ENCODE measurements at places on chromosomes 2 and 18.

- no peak for DNase-seq
Observed at GRCh38 chr18:72089432-72089831, 454.7 kb downstream of the CBLN2 start.

- DNase-seq, result no peak
Observed at GRCh38 chr2:21696900-21697299, 573.1 kb downstream of the TDRD15 start.

GRCh38 chr18:13544953-13545352, 181.4 kb downstream of the FAM210A start:
- DNase-seq, result no peak

DNA sequence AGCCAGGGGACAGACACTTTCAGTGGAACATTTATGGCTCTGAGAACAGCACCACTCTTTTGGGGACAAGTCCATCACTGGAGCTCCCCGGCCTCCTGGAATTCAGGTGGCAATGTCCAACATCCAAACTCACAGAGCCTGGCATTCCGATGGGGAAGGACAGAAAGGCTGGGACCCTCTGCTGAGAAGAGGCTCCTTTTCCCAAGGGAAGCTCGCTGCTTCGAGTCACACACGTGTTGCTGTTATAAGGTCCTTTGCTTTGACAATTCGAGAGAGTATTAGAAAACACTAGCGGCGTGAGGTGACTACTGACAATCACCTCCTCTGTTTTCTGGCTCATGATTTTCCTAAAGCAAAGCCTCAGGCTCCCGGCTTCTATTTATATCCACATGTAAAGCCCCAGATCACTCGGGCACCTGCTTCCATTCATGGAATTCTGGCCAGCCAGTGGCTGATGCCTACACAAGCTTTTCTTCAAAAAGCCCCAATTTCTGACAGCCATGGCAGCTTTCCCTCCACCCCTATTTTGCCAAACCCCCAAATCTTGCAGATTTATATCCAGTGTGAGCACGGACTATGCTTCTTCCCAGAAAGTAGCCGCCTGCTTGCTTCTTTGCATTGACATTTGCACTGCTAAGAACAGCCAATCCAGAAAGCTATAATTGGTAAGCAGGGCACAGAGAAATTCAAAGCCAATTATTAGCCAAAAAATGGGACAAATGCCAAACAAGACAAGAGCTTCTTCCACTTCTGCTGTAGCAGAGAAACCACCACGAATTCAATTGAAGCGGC, 67.3 kb downstream of the NDUFA10 start:
- DNase-seq, result no peak

- no peak for DNase-seq
Observed at GRCh38 chr2:21891191-21891590, 767.4 kb downstream of the TDRD15 start.

Data from neural progenitor cell (in vitro differentiated cells).